ENCODE measurements at places on chromosomes 5 and 9. TPM values are rescaled to one million over a fixed set of nuclear protein-coding genes. Genes with fewer than 3 reads are reported as not detected.

DNA sequence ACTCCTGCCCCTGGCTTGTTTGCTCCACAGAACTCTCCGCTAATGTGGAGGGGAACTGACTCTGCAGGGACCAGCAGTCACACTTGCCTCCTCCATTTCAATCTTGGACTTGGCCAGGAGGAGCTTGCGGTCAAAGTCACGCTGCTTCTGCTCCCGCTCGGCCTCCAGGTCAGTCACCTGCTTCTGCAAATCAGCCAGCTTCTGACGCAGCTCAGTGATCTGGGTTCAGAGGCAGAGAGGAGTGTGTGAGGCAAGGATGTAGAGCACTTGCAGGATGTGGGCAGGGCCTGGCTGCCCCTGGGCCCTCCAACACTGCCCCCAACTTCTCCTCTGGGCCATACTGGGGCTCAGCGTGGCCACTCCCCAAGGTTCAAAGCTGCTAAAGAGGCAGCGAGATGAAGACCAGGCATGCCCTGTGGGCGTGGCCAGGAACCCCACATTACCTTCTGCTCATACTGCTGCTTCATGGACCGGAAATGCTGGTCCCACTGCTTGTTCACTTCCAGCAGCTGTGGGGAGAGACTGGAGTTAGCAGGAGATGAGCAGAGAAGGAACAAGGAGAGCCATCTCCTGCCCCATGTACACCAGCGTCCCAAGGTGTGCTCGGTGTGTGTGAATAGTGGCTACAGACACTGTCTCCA is 22.2 kb downstream of the GPX3 start:
- no peak for DNase-seq

- no peak for DNase-seq
Measured at GRCh38 chr9:122642226-122642625, 15.2 kb downstream of the OR1B1 start.

- DNase-seq, result no peak
Measured at GRCh38 chr5:12885018-12885417, 980.8 kb upstream of the CTNND2 start.

GRCh38 chr5:88877826-88878225 is 5.2 kb downstream of the MEF2C start:
- DNase-seq, result no peak

GRCh38 chr9:92440751-92441046 is 16.4 kb upstream of the OMD start:
- DNase-seq, result no peak

CORO2A gene
- total RNA-seq, result 129 TPM

C9orf85 gene
- 11.5 TPM for total RNA-seq

MEGF10 gene
- 0.63 TPM for total RNA-seq

- DNase-seq, result no peak
Measured at GRCh38 chr9:65437724-65438123, 152.7 kb upstream of the FOXD4L5 start.

DNA sequence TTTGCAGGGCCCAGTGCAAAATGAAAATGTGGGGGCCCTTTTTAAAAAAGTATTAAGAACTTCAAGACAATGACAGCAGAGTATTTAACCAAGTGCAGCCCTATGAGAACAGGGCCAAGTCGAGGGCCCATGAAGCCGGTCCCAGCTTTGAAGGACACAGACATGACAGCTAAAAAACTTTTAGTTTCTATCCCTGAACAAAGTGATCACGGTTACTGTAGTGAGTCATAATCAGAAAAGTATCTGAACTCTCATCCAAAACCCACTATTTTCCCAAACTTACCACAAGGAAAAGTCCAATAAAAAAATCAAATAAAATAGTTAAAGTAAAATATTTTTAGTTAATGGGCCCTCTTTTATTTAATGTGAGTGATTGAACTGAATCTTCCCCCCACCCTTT is 126.0 kb downstream of the MEF2C start:
- DNase-seq, result no peak

DNA sequence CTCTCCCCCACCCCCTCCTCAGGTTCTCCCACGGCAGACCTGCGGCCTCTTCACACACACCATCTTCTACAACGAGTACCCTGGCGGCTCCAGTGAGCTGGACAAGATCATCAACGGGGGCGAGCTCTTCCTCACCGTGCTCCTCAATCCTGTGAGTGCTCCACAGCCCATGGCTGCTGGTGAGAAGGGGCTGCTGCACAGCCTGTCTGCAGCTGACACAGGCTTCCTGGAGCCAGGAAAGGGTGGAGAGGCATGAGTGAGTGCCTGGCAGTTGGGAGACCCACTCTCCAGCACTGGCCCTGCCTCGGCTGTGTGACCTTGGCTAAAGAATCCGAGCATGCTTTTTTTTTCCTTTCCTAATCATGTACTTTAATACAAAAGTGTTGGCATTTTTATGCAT is 31.3 kb downstream of the NDST1 start:
- no peak for DNase-seq

DNA sequence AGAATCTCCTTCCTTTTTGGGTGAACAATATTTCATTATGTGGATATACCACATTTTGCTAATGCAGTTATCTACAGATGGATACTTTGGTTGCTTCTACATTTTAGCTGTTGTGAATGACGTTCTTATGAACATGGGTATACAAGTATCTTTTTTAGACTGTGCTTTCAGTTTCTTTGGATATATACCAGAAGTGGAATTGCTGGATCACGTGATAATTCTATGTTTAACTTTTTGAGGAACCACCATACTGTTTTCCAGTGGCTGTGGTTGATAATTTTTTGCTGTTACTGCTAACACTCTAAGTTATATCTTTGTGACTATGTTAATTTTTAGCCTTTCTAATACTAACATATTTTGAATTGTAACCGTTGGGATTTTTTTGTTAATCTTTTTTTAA is 12.5 kb downstream of the WDR70 start:
- no peak for DNase-seq

- DNase-seq, result no peak
Measured at GRCh38 chr9:91680998-91681397, 257.4 kb upstream of the NFIL3 start.

DNA sequence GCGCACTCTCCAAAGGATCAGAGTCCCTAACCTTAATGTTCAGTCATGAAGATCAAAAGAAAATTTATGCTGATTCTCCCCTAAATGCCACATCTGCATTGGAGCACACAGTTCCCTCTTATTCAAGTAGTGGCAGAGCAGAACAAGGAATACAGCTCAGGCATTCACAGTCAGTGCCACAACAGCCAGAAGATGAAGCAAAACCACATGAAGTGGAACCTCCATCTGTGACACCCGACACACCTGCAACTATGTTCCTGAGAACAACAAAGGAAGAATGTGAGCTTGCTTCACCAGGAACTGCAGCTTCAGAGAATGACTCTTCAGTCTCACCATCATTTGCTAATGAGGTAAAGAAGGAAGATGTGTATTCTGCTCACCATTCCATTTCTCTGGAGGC is 40.0 kb downstream of the CMYA5 start:
- DNase-seq, result no peak

- DNase-seq, result no peak
Measured at GRCh38 chr9:134594078-134594941, 47.3 kb upstream of the COL5A1 start.

NFX1 gene
- 30.1 TPM for total RNA-seq

DNA sequence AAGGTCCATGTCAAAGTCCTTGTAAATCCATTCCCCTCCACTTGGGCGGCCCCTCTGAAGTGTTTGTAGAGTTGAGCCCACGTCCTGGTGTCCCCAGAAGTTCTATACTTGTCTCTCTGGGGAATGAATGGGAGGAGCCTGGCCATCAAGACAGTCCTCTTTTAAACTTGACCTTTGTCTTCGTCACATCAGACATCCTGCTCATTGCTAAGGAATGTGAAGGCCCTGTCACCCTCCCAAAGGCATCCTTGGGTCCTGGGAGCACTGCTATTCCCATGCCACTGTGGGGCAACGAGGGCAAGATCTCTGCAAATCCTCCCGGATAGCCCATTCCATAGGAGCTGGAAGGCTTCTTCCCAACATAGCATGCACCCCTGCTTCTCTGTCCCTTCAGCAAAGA is 235.5 kb downstream of the SLIT3 start:
- DNase-seq, result no peak

- no peak for DNase-seq
Measured at GRCh38 chr5:11504886-11505193, 399.4 kb downstream of the CTNND2 start.

GABRB2 gene
- 0.72 TPM for total RNA-seq

DNA sequence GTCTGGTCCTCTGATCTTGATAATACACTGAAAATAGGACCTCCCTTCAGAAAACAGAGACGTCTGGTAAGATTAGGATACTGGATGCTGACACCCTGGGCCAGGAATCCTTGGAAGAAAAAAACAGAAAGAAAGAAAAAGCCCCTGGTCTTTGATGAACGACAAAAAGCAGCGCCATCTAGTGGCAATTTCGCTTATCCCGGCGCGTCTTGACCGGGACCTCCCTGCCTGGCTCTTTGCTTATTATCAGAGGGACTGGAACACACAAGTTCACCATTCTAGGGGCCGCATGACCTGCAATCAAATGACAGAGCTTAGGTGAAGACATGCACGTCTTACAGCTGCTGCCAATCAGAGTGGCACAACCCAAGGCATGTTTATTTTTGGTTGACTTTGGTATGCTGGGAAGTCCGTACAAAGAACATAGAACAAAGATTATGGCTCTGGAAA is 114.9 kb upstream of the NFIB start:
- DNase-seq, result peak; percentile 59

- DNase-seq, result peak; percentile 78
Measured at GRCh38 chr5:1105350-1106265, 6.3 kb downstream of the SLC12A7 start.

- no peak for DNase-seq
Measured at GRCh38 chr5:137684761-137685160, 51.1 kb downstream of the KLHL3 start.

DNA sequence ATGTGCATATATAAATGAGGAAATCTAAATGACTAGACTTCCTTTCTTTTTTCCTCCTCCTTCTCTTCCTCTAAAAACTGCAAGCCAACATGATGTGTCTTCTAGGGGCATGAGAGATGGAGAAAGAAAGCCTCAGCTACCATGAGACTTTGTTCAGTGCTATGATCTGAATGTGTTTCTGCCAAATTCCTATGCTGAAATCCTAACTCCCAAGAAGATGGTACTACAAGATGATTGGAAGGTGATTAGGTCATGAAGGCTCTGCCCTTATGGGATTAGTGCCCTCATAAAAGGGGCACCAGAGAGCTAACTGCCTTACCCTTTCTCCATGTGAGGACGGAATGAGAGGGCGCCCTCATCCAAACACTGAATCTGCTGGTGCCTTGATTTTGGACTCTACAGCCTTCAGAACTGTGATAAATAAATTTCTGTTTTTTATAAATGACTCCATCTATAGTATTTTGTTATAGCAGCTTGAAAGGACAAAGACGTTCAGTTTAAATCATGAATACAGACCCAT is 72.2 kb upstream of the IL6ST start:
- no peak for DNase-seq

GRCh38 chr9:33893861-33894260 is 76.9 kb downstream of the UBE2R2 start:
- DNase-seq, result no peak

DNA sequence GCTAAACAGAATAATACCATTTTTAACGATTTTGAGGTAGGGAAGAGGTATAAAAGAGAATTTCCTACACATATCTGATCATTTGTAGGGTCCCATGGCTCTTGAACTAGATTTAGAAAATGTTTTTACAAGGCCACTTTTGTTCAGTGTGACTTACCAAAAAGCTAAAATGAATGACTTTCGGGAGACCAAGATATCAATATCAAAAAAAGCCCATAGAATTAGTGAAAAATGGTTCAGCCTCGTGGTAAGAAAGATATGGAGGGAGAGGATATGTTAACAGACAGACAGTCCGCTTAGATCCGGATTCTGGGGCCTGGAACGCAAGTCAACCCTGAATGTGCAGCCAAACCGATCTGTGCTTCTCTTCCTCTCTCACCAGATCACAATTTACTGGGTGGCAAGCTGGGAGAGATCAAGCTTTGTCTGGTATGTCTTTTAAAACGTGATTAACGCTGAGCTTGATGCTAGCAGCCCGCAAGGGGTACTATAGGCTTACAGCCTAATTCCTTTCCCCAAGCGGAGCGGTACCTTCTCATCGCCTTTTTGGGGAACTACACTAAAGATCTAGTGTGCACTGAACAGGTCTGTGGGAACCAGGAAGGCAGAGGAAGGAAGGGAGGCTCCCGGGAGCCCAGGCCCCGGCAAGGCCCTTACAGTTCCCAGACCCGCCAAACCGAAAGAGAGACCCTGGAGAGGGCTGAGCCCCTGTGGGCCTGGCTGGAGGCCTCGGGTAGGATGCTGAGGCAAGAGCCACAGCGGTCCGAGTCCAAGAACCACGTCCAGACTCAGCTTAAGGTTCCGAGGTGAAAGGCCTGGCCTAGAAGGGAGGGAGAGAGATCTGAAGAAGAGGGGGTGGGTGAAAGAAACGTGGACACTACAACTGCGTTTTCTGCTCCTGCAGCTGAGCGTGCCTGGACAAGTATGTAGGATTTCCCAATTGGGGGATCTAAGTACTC is 2.9 kb downstream of the NR2F1-AS1 start:
- no peak for DNase-seq

DNA sequence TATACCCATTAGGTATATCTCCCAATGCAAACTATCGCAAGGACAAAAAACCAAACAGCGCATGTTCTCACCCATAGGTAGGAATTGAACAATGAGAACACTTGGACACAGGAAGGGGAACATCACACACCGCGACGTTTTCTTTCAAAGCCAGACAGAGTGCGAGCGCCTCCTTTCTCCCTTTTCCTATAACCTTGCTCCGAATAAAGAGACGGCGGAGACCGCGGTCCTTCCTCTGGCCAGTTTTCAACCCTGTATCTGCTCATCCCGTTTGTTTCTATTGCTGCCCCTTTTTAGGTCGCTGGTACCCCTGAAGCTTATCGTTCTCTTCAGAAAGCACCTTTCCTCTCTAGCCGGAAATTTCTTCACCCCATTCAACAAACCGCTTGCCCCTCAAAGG is 1.3 kb downstream of the LVRN start:
- DNase-seq, result no peak

DNA sequence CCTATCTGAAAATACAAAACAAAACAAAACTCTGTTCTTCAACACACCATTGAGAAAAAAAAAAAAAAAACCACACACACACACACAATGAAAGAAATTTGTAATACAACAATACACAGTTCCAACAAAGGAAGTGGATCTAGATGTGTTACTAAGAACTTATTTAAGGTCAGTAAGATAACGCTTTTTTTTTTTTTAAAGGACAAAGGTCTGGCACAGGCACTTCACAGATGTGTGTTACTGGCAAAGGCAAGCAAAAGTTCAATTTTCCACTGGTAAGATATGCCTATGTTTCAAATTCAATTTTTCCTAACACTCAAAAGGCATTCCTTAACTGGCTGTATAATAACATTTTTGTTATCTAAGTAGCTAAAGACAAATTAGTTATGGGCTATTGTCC is 3.6 kb downstream of the RFK start:
- DNase-seq, result no peak

ADGRV1 gene
- 31.9 TPM for total RNA-seq

SH3TC2 gene
- total RNA-seq, result 2.7 TPM

Measured in mucosa of gallbladder (tissue), 1 donor.